Activated T-helper 1 cell treated with anti-CD3 and anti-CD28 coated beads, Interleukin-2, amount 50 U/mL, for 16 hours (primary cell): ENCODE measurements at places on chromosomes 3 and 15.

- no peak for DNase-seq
Observed at GRCh38 chr3:46483825-46484224, 14.0 kb upstream of the RTP3 start.

GRCh38 chr3:188734395-188734794, 437.4 kb upstream of the TPRG1 start:
- DNase-seq = no peak

DNA sequence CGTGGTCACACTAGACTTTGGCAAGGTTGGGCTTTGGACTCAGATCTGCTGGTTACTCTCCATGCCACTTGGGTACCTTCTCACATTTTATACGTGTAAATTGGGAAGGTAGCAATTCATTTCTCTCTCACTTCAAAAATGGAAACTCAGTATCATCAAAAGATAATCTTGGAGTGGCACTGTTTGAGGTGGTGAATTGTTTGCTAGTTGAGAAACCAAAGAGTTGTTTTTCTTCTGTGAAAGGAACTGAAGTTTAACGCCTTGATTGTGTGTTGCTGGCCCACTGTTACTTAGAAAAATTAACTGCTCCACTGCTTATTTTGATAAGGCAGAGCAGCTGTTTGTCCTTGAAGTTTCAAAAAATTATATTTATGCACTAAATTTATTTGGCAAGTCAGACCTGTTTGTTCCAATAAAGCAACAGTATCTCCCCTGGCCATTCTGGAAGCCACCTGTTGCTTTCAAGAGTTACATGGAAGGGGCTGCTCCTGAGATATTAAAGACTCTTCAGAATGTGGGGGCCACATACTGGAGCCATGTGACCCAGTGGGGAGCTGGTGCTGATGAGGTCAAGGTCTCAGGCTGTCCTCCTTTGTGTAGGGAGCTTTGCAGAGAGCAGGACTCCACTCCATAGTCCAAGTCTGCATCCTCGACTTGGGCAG, 16.2 kb downstream of the PLCL2 start:
- DNase-seq = no peak

DNA sequence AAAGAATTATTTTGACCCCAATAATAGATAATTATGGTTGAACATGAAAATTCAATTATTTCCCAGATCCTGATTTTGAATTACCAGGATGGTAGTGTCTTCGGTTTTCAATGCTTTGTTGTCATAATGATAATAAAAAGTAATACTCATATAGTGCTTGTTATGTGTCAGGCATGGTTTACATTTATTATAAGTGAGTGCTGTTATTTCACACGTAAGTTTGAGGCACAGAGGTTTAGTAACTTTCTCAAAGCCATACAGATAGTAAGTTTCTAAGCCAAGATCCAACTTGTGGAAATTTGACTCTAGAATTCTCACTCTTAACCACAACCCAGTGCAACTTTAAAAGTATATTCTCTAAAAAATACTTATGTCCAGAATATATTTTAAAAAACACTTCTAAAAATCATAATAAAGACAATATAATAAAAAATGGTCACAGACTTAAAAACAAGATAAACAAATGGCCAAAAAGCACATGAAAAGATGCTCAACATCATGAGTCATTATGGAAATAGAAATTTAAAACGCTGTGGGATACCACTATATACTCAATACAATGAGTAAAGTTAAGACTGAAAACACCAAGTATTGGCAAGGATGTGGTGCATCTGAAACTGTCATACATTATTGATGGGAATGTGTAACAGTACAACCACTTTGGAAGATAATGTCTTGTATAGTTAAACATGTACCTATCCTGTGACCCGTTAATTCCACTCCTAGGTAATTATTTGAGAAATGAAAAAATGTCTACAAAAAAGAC, 45.2 kb downstream of the SPRED1 start:
- DNase-seq = no peak

DNA sequence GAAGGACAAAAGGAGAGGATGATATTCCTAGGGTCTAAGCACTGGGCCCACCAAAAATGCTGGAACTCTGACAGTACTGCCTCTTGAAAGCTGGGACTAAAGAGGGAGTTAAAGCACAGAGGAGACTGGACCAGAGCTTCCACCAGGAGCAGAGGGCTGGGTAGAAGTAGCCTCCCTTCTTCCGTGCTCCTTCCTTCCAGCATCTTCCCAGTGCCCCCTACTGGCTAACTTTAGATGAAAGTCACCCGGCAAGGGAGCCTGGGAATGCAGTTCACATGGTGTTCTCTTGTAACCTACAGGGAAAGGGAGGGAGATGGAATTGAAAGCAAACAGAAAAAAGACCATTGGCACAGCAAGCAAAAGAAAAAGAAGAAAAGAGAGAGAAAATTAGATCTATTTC, 106.1 kb upstream of the COL8A1 start:
- no peak for DNase-seq

DNA sequence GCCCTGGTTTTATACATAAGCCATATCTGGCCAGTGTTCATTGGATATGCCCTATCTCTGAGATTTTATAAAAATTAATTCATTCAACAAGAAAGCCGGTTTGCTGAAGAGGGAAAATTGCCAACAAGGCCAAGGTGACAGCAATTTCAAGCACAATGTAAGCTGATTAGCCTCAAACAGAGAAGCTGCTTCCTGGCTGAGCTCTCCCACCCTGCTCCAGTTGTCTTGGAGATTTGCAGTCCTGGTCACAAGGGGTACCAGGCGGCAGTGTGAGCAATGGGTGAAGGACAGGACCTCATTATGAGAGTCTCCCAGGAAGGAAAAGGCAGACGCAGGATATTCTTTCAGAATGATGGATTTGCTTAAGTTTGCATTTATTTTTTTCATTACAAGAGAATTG, 5.4 kb upstream of the THSD4 start:
- no peak for DNase-seq

GRCh38 chr15:48062148-48062872, 58.5 kb upstream of the SLC24A5 start:
- no peak for DNase-seq

GRCh38 chr3:96449346-96449745, 365.0 kb upstream of the EPHA6 start:
- no peak for DNase-seq

DNA sequence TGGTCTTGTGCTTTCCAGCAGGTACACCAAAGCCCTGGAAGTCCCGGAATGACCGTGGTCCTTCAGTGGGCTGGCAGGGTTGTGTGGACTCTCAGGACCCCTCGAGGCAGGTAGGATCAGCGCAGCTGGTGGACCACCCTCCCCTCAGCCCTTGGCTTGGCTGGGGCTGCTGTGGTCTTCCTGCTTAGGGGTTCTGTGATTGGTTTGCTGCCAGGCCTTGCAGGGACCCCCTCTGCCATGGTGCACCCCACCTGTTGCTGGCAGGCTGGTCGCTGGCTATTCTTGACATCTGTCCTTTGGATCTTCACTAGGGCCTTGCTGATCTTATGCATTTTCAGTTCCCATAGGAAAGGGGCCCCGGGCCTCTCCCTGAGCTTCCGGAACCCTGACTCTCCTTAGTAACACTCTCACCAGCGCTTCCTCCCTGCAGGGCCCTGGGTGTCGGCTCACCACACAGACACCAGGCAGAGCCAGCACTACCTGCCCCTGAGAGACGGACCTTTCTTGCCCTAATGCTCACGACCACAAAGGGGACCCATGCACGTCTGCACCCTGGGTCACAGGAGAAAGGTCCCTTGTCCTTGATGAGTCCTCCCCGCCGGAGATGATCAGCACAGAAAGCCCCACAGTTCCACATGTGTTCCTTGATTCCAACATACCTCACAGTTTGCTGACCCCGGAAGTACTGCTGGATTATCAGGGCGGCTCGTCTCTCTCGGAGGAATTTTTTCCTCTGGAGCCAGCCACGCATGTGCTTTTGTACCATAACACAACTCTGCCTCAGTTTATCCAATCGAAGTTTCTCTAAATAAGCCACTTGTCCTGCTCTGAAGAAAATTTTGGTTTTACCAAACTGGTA, 51.7 kb downstream of the MYO5C start:
- no peak for DNase-seq

DNA sequence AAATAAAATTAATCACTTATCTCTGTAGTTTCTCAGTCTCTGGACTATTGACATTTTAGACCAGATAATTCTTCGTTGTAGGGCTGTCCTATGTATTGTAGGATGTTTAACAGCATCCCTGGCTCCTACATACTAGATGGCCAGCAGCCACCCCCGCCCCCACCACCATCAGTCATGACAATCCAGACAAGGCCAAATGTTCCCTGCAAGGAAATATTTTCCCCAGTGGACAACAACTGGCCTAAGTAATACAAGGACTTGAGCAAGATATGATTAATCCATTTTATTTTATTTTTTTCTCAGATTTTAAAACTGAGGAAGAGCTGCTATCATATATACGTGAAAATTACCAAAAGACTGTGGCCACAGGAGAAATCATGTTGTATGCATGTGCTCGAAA, 23.8 kb downstream of the TICRR start:
- DNase-seq = no peak

- DNase-seq = no peak
Observed at GRCh38 chr15:91698241-91698640, 155.3 kb upstream of the SLCO3A1 start.

DNA sequence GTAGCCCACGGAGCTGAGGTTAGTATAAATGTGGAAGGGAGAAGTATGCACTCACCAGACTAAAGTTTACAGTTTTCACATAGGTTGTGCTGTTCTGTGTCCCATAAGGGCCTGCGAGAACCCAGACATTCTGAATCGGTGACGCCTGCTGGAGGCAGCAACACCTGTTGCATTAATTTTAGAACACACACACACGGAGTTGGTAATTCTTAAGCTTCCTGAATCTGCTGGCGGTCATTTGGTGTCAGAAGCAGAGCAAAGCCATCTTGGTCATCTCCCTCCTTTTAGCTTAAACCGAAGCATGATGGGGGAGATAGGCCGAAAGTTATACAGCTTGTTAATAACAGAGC, 41.1 kb upstream of the AP3B2 start:
- no peak for DNase-seq

DNA sequence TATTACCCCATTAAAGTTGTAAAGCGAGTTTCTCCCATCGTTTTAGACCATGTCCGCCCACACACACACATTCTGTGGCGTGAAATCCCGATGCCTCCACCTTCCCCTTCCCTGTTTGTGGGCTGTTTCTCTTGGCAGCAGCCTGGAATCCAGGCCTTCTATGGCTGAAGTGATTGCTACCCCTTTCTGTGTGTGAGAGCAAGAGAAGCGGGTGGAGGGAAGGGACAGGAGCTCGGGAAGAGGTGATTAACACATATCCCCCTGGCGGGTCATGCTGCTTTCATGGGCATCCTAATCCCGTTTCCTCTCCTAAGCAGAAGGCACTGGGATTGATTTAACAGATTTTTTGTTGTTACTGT, 283.8 kb upstream of the RGMA start:
- no peak for DNase-seq

- no peak for DNase-seq
Observed at GRCh38 chr15:63973212-63974009, 72.9 kb downstream of the DAPK2 start.

GRCh38 chr3:126364731-126365301, 7.6 kb upstream of the KLF15 start:
- no peak for DNase-seq

- DNase-seq = no peak
Observed at GRCh38 chr3:64392001-64392400, 166.7 kb upstream of the PRICKLE2 start.

DNA sequence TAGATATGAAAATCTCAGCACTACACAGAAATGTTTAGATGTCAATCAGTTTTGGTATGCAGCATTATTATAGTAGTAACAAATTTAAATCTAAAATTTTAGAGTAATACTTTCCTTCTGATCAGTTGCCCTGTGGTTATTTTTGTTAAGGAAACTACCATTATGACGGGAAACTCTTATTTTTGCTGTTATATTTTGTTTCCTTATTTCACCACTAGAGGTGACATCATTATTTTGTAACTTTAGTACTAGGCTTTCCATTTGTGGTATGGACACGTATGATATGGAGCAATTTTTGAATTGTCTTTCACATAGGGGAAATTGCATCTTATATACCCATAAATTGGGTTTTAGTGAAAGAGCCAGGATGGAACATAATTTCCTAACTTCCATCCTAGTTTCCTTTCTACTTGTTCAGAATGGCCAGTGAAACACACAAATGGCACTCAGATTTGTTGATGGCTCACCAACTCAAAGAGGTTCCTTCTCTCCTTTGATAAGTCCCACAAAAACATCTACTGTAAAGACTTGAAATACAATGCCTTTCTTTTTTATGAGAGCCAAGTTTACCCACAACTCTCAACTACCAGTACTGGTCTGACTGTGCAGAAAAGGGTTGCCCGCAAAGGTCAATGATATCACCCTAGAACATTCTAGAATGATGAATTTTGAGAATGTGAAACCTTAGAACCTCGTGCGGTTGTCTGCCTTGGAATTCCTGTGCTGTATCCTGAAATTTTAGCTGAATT, 19.4 kb upstream of the PPP4R2 start:
- DNase-seq = no peak

GRCh38 chr3:144200004-144200403, 228.4 kb downstream of the DIPK2A start:
- no peak for DNase-seq

DNA sequence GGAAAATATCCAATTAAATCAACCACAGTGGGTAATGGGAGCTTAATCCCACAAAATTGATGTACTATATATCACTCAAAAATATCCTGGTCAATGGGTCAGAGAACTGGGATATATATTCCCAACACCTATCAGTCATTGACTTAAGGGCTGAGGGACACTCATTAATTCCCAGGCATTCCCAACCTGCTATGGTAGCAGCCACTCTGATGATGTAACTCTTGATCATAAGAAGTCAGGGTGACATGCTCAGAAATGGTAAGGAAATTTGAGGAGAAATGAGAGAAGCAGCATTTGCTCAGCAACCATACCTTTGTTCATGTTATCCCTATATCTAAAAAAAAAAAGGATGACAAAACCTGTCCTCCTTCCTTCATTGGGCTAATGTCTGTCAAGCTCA, 3.1 kb upstream of the PLOD2 start:
- no peak for DNase-seq

DNA sequence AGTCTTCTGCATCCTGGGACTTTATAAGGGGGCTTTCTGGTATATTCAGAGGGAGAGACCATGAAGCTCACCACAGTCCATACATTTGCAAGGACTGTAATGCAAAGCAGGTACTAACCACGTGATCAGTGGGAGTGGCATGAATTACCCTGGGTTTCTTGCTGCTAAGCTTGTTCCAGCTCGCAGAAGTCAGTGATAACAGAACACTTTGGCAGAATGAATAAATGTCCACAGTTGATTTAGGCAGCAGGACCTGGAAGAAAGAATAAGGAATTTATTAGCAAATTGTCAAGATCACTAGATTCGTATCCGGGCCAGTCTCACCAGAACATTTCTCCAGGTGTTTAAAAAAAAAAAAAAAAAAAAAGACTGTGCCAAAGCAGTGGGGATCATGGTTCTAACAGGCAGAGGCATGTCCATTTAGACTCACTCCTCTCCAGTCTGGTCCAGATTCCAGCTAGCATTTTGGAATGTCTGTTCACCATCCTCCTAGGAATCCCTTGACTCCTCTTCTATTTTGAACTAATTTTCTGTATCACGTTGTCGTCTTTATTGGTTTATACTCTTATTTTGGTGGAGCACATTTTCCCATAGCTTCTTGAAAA, 24.5 kb downstream of the HHLA2 start:
- DNase-seq = no peak
